ENCODE measurements at places on chromosomes 5 and 9.
A peak's percentile ranks its signal among the peaks of the same experiment; 100 is the strongest.

- no peak for DNase-seq
Measured at GRCh38 chr9:89879701-89880100, 274.9 kb downstream of the GADD45G start.

- no peak for DNase-seq
Measured at GRCh38 chr5:138938526-138938925, 63.4 kb upstream of the LRRTM2 start.

GRCh38 chr9:98178874-98179850 is 13.3 kb downstream of the CORO2A start:
- no peak for DNase-seq

- DNase-seq, result no peak
Measured at GRCh38 chr5:76664079-76664478, 40.9 kb upstream of the F2RL2 start.

- DNase-seq, result peak; percentile 36
Measured at GRCh38 chr5:74028976-74029375, 403.0 kb downstream of the ARHGEF28 start.

- DNase-seq, result no peak
Measured at GRCh38 chr5:17799521-17799920, 165.3 kb downstream of the TAF11L14 start.

DNA sequence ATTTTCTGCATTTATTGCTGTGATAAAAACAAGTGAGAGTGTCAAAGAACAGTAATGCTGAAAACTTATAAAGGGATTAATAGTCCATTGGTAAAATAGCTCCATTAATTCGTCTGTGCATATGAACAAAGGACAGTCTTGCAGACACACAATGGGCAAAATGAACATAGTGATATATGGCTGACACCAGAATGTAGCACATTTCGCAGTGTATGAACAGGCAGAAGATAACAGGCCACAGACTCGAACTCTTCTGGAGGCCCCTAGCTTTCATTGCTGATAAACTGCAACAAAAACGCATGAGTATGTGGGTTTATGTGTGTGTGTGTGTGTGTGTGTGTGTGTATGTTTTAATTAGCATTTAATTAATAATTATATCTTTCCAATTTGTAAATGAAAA is 354.8 kb downstream of the TAF11L14 start:
- no peak for DNase-seq

DNA sequence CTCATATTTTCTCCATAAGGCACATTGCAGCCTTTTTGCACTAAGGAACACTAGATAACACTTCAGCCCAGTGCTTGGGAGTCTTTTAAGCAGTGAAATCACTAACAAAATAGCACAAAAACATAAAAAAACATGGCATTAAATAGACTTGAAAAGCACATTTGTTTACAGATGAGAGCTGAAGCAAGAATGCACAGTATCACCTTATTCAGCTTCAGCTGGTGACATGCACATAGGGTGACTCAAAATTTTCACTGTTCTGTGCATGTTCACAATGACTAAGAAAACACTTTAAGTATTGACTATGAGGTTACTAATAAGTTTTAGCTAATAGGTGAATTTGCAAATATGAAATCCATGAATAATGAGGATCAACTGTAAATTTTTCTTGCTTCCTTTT is 293.9 kb upstream of the TARS1 start:
- peak; percentile 50 for DNase-seq

DNA sequence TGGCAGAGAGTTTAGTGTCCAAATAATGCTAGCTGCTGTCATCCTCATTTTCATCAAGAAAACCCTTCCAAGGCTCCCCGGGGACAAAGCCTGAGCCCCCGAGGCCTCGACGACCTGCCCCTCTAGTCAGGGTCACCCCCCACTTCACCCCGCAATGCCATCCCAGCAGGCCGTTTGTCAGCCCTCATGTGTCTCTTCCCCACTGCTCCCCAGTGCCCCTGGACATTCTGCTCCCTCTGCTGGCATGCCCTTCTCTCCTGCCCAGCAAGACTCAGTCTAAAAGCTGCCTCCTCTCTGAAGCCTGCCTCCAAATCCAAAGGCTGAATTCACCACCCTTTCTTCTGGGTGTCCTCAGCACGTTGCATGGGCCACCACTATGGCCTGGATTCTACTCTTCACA is 59.3 kb downstream of the PAX5 start:
- no peak for DNase-seq

- no peak for DNase-seq
Measured at GRCh38 chr5:132854301-132854700, 12.0 kb downstream of the GDF9 start.

GRCh38 chr5:135213027-135213386 is 179.0 kb upstream of the PITX1 start:
- no peak for DNase-seq

GRCh38 chr9:137762414-137763061 is 115.0 kb upstream of the CACNA1B start:
- no peak for DNase-seq

- DNase-seq, result peak; percentile 67
Measured at GRCh38 chr9:95058795-95059386, 258.6 kb downstream of the FANCC start.

DNA sequence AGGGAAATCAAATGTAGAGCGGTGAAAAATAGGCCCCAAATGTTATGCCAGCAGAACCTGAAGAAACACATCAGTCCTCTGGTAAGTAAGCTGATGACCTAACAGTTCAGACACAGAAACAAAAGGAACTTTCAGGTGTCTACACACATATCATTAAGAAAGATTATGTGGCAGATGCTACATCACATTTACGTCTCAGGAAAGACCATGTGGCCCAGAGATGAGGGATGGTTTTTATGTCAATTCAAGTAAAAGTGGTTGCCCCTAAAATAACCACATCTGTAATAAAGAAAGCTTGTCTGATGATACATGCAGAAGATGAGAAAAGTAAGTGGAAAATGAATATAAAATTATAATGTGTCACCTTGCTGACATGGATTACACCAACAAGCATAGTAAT is 31.4 kb downstream of the GNAQ start:
- no peak for DNase-seq

- no peak for DNase-seq
Measured at GRCh38 chr9:28120626-28121025, 547.3 kb upstream of the C9orf72 start.

DNA sequence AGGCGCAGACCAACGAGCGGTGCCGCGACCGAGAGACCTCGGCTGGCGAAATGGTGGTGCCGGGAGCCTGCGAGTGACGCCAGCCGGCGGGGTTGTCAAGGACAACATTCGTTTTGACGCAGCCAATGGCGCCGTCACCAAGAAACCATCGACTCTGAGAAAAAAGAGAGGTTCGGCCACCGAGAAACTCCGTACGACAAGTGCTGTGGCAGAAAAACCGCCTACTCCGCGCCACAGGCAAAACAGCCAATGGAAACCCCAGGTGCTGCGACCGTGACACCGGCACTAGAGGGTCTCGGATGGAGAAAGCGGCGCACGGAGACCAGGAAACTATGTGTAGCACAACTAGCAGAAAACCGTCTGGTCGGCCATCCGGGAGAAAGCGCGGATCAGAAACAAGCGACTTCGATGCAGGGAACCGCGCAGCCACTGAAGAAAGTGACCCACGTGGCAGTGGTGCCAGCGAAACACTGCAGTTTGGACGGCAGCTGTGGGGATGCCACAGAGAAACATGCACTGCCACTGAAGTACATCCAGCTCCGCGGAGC is 88.8 kb downstream of the ANXA2R start:
- peak; percentile 56 for DNase-seq

DNA sequence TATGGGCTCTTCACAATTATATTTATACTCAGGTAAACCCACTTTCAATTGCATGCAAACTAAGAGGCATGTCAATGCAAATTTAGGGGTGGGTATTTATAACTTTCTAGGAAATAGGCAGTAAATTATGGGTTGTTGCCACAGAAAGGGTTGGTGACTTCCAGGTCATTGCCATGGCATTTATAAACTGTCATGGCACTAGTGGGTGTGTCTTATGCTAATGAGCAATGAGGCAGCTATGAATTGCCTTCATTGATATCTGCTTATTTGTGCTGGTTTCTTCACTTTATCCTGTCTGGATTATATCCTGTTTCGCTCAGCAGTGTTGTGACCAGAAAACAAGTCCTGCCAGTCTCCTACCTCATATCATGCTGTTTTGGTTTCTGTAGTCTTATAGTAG is 597.3 kb upstream of the DAB2 start:
- DNase-seq, result no peak

DNA sequence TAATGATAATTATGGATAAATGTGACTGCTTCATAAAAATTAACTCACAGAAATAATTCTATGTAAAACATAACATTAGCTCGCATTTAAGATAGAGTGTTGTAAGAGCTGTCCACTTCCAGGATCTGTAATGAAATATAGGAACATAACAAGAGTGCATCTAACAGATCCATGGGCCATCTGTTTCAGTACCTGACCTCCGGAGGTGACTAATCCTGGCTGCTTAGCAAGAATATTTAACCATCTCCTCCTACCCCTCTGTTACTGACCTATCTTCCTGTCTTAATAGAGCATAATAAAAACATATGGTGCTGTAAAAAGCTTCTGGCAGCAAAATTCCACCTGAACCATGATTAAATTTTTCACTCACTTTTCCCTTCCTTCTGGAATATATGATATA is 7.1 kb downstream of the PLCXD3 start:
- no peak for DNase-seq

DNA sequence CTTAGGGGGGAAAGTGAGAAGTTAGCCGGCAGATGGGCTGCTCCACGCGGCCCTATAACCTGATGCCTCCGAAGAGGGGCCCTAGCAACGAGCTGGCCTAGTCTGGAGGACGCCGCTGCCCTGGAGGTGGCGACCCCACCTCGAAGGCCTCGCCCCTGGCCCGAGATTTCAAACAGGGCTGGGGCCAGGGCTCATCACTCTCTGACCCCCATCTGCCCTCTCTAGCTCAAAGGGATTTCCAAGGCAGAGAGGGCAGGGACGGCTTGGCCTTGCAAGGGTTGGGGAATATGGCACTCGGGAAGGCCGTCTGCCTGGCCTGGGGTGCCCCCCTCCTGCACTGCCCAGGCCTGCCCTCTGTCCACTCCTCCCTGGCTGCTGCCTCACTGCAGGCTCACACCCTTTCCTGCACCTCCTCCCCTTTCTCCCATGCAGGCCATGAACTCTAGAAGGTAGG is 25.5 kb upstream of the TIFAB start:
- DNase-seq, result no peak

DNA sequence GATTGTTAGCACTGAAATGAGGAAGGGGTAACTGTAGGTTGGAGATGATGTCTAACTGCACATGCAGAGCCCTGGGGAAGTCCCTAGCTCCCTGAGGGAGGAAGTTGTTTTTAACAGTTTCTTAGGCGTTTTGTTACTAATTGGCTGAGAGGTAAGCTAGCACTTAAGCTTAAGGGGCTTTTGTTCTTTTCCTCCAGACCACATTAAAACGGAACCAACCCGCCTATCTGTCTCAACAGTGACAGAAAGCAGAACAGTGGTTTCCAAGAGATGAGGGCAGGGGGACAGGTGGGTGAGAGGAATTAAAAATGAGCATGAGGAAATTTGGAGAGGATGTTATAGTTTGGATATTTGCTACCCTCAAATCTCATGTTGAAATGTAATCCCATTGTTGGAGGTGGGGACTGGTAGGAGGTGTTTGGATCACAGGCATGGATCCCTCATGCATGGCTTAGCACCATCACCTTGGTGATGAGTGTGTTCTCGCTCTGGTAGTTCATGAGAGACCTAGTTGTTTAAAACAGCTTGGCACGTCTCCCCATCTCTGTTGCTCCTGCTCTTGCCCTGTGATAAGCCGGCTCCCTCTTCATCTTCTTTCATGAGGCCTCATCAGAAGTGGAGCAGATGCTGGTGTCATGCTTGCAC is 38.9 kb downstream of the LYRM7 start:
- DNase-seq, result no peak

GRCh38 chr5:120604884-120605283 is 140.8 kb downstream of the PRR16 start:
- DNase-seq, result peak; percentile 99

- DNase-seq, result no peak
Measured at GRCh38 chr5:110251366-110251765, 475.1 kb downstream of the TMEM232 start.

DNA sequence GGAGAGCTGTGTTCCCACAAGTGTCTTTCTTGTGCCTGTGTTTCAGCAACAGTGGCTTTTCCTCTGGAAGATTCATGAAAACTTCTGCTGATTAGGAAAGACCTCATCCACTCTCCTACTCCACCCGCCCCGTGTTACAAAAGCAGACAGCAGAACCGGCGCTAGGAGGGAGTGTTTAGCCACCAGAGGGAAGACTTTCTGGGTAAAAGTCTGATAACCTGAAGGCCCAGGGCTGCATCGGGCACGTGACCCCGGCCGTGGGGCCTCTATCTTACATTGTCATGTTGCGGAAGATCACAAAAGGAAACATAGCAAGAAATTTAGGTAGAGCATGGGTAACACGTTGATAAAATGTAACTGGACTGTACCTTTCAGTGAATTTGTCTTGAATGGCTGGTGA is 32.0 kb upstream of the DMRT2 start:
- DNase-seq, result no peak

DNA sequence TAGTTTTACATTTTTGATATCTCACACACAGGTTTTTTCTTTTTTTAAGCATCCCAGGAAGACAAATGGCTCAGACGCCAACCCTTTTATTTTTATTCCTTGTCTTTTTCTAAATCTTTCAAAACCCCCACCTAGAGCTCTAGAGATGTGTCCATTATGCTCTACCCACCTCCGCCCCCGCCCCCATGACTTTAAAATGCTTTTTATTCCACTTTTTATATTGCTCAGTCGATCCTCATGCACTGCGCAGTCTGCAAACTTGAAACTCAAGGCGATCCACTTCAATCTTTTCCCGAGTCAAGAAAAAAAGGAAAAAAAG is 411 bp upstream of the MAT2B start:
- DNase-seq, result no peak

GRCh38 chr5:109937951-109938350 is 248.2 kb downstream of the MAN2A1 start:
- no peak for DNase-seq

DNA sequence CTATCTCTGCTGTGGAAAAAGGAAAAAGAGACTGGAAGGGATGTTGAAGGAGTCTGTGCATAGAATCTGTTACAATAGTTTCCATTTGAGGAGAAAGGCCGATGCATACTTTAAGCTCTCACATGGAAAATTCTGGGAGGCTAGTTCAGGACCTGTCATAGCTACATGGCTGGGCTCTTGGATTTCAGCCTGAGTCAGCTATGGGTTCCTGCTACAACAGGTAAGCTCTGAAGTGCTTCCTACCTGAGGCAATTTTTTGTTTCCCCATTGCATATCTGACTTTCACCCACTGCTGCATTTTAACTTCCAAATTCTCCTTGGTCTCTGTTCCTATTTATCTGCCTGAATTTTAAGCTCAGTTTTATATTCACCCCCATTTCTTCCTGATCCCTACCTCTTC is 310.7 kb downstream of the RAB3C start:
- DNase-seq, result no peak

DNA sequence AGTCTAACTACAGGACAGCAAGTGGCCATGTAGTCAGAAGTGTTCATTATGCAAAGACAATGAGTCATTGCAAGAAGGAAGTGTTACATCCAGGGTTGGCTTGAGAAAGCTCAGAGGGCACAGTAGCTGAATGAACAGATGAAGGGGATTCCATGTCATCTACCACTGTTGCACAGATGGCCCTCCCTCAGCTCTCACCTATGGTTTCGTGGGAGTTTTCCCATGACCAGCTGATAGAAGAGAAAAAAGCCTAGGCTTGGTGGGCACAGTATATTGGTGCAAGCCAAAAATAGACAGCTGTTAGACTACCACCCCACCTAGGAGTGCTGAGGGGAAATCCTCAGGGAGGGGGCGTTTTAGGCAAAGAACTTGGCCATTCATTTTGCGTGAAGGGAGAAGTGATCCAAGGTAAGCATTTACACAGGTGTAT is 217.0 kb downstream of the DMRT2 start:
- no peak for DNase-seq
